ENCODE measurements at places on chromosomes 3 and 15.

DNA sequence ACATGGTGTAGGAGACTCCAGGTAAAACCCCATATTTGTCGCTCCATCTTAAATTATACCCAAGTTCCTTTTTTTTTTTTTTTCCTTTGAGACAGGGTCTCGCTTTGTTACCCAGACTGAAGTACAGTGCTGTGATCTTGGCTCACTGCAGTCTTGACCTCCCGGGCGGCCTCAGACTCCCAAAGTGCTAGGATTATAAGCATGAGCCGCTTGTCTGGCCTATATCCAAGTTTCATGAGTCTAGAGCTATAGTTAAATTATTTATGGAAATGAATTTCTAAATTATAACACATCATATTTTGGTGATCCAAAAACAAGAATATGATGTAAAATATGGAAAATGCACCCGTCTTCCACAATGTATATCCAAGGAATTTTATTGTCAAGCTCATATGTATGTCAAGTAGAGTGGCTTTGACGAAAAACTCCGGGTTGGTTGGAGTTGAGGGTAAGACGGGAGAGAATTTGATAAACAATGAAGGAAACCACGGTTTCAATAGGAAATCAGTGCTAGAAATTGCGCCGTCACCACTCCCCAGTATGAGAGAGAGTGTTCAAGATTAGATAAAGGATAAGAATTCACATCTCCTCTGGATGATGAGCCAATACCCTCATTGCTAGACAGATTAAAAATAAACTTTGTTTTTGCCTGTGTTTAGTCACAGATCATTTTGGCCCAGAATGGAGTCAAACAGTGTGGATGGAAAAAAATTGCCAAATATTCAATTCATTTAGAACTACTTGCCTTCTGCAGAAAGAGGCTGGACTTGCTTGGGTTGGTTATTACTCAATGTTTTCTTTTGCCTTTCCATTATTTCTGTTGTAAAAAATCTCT is 209.2 kb upstream of the NR2F2 start:
- peak; percentile 40 for DNase-seq

- DNase-seq: peak; percentile 39
These were observed 58.2 kb downstream of the PHLDB2 start for GRCh38 chr3:111917300-111917699.

- DNase-seq: no peak
These were observed 59.6 kb downstream of the CHRNA7 start for GRCh38 chr15:32089851-32090359.

DNA sequence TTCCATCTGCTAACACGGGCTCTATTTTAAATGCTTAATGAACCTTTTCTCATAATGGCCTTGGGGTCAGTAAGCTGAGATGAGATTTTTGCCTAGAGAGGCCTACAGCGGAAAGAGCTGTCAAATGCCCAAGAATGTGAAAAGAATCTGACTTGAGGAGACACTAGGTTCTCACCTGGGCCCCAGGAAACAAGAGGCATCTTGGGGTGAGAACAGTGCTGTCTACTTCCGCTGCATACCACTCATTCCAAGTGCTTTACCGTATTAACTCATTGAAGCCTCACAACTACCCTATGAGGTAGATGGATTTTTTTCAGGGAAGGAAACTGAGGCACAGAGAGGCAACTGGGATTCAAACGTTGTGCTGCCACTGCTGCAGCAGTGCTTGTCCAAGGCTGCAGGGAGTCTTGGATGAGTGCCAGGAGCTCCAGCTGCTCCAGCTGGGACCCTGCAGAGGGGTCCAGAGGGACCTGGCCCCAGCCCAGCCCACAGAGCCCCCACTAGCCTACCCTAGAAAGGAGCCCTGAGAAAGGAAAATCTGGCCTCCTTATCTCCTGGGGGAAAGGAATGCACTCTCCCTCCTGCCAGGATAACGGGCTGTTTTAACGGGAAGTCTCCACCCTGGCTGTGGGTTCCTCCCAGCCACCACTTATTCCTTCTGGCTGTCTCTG is 68.4 kb downstream of the SLC12A8 start:
- peak; percentile 57 for DNase-seq

- DNase-seq: peak; percentile 8
These were observed 32.0 kb downstream of the PIK3CA start for GRCh38 chr3:179179979-179180759.

All from AG20443 (cell line).